ENCODE measurements at places on chromosomes 7 and 10.

DNA sequence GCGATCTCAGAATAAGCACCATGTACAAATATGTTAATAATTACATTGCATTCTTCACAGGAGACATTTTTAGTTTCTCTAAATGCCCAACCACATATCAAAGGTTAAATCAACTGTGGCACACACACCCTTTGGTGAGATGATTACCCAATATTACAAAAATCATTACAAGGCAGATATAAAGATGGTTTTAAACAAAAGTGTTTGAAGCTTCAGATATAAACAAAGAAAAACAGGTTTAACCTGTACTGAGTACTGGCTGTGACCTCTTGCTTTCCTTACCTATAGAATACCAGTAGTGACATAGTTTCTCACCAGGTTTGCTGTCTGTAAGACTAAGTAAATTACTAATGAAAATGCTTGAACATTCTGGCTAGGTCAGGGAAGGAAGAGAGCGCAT lies 360.0 kb upstream of the IGFBP3 start:
- no peak for DNase-seq

DNA sequence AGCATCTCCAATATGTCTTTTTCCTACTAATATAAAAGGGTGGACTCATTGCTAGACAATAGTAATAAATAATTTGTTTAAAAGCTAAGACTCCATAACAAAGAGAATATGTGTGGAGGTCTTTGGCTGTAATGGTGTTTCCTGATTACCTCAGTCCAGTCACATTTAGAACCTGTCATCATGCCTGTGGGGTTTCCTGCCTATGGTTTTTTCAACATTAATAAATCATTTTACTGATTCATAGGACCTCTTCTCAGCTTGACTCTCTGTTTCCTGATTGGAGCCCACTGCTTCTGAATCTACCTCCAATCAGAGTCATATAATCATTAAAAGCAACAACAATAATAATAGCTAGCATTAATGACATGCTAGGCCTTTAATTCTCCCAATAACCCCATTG lies 52.4 kb upstream of the GNAI1 start:
- DNase-seq, result no peak

- no peak for DNase-seq
Measured at GRCh38 chr7:149872419-149873073, 1.2 kb upstream of the ATP6V0E2 start.

- no peak for DNase-seq
Measured at GRCh38 chr7:116951366-116952292, 1.7 kb upstream of the ST7 start.

DNA sequence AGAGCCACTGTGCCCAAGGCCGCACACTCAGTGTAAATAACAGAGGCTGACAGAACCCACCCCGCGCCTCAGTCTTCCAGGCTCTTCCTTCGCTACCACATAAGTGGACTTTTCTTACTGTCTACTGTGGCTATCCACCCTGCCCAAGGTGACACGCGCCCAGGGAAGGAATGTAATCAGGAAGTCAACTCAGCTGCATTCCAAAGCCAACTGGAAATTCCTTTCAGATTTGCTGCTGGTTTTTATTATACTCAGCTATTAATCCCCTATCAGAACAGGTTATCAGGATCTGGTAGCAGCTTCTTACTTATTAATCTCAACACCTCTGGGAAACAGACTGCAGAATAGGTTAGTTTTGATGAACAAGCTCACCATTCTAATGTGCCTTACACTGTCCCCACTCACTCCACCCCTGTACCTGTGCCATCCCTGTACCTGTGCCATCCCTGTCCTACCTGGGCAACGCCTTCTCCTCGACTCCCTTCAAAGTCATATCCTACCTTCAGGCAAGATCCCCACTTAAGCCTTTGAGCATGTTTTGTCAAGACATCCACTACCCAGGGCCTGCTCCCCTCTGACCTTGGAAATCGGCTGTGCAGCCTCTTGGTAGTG lies 90.7 kb downstream of the NHLRC2 start:
- no peak for DNase-seq

DNA sequence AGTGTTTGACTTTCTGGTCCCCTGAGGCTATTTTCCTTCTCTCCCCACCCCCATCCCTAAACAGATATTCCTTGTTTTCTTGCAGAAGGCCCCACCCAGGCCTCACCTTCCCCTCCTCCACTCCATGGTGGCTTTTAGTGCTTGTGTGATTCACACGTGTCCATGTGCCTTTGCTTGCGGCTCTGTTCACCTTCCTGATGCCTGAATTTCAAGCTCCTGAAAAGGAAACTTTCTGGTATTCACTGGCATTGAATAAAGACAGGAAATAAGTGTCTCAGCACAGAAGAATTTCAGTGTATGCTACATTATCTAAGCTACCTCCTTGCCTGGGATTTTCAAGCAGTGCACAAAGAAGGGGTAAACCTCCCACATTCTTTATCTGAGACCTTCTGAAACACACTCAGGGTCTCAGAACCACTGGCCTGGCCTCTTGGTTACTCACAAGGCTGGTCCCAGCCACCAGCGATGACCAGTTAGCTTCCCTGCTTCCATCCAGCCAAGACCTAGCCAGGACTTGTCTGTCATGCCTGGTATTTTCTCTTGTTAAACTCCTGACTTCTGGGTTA lies 17.2 kb upstream of the UBE2H start:
- DNase-seq, result no peak

DNA sequence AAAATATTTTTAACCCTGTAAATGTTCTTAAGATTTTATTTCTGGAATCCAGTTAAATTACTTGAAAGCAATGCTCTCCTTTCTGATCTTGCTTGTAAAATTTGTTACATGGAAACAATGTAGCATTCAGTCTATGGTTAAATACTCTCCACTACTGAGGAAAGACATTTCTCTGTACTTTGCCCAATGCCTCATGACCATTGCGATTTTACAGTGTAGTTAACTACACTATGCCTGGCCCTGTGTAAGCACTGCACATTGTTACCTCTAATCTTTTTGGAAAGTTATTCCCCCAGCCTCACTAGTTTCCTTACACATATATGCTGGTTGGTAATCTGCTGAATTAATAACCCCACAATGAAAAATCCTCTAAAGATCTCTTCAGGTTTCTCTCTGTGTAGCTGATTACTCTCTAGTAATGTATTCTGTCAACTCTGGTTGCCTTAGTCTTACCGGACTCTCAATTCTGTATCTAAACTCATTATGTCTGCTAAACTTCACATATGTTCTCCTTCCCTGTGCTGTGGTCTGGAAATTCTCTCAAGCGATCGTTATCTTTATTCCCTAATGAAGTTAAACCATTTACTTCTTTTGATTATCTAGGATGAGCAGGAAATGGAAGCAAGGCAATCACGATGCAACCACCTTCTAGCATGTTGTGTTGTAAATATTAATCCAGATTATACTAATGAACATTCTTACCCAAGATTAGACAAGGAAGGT lies 58.7 kb upstream of the TMEM106B start:
- no peak for DNase-seq

GRCh38 chr10:6964543-6964942 lies 384.5 kb upstream of the PRKCQ start:
- DNase-seq, result no peak

DNA sequence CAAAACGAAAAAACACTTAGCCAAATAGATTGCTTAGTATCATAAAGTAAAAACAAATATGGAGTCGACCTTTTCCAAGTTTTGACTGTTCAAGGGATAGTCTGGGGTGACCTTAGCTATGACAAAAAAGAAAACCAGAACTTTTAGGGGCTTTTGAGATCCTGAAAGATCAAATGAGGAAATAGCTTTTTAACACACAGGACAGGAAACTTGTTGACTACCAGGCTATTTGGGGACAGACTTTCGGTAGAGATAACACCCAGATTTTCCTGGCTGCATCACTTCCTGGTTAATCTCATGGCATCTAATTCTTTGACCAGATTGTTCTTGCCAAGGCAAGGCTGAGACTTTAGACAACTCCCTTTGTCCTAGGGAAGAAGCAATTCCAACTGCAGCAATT lies 34.5 kb upstream of the EGR2 start:
- peak; percentile 36 for DNase-seq

DNA sequence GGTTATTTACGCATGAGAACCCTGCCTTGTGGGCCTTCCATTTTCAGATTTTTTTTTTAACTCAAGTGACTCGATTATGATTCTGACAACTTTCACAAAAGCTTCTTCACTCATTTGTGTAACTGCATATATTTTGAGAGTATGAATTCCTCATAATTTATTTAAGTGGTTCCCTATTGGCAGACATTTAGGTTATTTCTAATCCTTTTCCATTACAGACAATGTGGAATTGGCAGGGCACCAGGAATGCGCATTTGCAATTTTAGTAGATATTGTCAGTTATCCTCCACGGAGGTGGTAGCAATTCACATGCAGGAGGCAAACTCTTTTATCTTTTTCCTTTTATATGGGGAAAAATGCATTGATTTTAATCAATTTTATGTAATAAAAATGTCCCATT lies 2.5 kb downstream of the TMEM176B start:
- DNase-seq, result no peak

- DNase-seq, result no peak
Measured at GRCh38 chr7:41203542-41203941, 499.3 kb downstream of the INHBA start.

GRCh38 chr10:122565766-122566206 lies 5.2 kb downstream of the DMBT1 start:
- DNase-seq, result no peak

GRCh38 chr7:100266576-100267354 lies 40.7 kb upstream of the SPDYE3 start:
- no peak for DNase-seq

DNA sequence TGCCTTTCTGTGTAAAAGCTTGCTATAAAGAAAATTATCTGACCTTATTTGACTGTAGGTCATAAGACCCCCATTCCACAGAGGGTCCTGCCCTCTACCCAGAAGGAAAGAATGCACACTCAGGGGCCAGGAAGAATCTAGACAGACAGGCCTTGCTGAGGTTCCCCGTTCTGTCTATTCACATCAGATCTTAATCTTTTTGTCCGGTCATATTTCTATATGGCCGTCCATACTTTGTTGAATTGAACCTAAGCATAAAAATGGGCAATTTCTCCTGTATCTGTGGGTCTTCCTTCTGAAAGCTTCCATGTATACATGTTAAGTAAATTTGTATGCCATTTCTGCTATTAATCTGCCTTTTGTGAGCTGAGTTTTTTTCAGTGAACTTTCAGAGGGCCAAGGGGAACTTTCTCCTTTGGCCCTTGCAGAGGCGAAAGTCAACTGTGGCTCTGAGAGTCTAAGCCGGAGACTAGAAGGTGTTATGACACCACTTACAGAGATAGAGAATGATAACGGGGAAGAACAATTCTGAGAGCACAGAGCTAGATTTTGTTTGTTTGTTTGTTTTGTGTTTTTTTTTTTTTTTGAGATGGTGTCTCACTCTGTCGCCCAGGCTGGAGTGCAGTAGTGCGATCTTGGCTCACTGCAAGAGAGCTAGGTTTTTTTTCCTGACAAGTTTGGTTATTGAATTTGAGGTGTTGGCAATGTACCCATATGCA lies 11.6 kb upstream of the PRKAR2B start:
- no peak for DNase-seq

- DNase-seq, result no peak
Measured at GRCh38 chr7:113087071-113087998, 708 bp upstream of the GPR85 start.

GRCh38 chr7:24201226-24201625 lies 82.8 kb upstream of the NPY start:
- no peak for DNase-seq

DNA sequence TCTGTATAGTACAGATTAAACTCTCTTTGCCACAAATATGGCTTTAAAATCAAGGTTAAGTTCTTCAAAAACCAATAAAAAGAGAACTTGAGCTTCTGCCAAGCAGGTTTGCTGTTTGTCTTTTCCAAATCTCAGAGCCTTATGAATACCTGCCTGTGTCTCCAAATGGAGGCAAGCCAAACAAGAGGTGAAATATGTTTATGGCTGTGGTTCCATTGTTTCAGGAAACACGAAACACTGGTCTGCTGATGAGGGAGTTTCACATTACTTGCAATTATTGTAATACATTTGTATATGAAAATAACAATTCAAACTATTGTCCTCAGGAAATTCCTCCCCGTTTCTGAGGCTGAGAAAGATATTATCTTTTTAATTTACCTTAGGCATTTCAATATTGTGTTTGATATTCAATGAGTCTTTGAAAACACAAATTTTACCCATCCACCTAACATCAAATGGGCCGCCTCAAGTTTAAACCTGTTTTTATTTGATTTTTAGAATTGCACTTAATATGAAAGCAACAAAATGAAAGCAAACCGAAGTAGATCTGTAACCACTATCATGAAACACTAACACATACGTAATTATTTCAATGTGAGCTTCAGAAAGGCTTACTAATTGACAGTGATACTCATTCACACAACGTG lies 359.3 kb downstream of the HGF start:
- DNase-seq, result no peak

- no peak for DNase-seq
Measured at GRCh38 chr7:112596981-112597380, 116.2 kb downstream of the LSMEM1 start.

GRCh38 chr10:66931340-66931948 lies 5.6 kb downstream of the LRRTM3 start:
- DNase-seq, result no peak

- DNase-seq, result no peak
Measured at GRCh38 chr10:94333051-94333450, 29.7 kb downstream of the NOC3L start.

DNA sequence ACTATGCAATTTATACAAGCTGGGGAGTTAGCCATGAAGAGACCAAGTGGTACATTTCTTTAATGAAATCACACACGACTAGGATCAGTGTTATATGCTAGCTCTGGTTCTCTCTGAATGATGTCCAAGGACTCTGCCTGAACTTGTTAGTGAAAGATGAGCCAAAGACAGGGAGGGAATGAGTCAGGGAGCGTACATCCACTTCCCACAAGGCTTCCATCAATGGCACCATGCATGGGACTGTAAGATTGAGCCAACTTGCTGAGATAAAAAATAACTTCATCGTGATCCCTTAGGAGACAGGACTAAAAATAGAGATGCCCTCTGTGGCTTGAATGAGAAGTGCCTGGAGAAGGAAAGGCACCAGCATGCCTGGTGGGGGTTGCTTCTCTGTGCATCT lies 629.7 kb downstream of the ACTR3B start:
- no peak for DNase-seq

- no peak for DNase-seq
Measured at GRCh38 chr10:68023292-68023691, 51.8 kb downstream of the HERC4 start.

DNA sequence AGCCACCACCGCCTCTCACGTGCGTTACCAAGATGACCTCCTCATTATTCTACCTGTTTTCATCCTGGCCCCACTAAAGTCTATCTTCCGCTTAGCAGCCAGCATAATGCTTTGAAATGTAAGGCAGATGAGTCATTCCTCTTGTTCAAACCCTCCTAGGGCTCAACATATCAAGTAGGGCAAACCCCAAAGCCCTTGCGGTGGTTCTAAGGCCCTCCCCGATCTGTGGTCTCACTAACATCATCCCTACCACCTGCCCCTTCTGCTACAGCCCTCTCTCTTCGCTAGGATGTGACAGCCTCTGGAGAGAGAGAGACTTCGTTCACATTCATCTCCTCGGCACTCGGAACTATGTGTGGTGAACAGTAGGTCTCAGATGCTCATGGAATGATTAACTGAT lies 94.8 kb downstream of the SVIL start:
- DNase-seq, result no peak

- DNase-seq, result no peak
Measured at GRCh38 chr10:24650669-24651391, 72.9 kb downstream of the ARHGAP21 start.

- DNase-seq, result no peak
Measured at GRCh38 chr7:108310351-108310750, 145.9 kb downstream of the NRCAM start.

- no peak for DNase-seq
Measured at GRCh38 chr7:130224210-130224609, 16.6 kb downstream of the SSMEM1 start.

- no peak for DNase-seq
Measured at GRCh38 chr10:117164592-117165537, 26.8 kb upstream of the VAX1 start.

All from GM06990 (cell line).